ENCODE measurements at places on chromosomes 6 and 20. TPM values are rescaled to one million over a fixed set of nuclear protein-coding genes. Genes with fewer than 3 reads are reported as not detected.
A peak's percentile ranks its signal among the peaks of the same experiment; 100 is the strongest.

GRCh38 chr6:56242346-56242745, 5.0 kb downstream of the COL21A1 start:
- no peak for ATAC-seq

- peak; percentile 44 for ATAC-seq
These were observed 17.9 kb downstream of the RPF2 start for GRCh38 chr6:110999634-111000270.

GRCh38 chr6:106474466-106474865, 113.9 kb downstream of the CRYBG1 start:
- no peak for ATAC-seq

DNA sequence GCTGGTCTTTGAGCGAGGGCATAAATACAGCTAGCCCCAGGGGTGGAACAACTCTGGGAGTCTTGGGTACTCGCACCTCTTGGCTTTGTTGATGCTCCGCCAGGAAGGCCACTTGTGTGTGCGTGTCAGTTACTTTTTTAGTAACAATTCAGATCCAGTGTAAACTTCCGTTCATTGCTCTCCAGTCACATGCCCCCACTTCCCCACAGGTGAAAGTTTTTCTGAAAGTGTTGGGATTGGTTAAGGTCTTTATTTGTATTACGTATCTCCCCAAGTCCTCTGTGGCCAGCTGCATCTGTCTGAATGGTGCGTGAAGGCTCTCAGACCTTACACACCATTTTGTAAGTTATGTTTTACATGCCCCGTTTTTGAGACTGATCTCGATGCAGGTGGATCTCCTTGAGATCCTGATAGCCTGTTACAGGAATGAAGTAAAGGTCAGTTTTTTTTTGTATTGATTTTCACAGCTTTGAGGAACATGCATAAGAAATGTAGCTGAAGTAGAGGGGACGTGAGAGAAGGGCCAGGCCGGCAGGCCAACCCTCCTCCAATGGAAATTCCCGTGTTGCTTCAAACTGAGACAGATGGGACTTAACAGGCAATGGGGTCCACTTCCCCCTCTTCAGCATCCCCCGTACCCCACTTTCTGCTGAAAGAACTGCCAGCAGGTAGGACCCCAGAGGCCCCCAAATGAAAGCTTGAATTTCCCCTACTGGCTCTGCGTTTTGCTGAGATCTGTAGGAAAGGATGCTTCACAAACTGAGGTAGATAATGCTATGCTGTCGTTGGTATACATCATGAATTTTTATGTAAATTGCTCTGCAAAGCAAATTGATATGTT, 19.2 kb downstream of the IRF4 start:
- no peak for ATAC-seq

- ATAC-seq = no peak
These were observed 93.1 kb upstream of the SOX4 start for GRCh38 chr6:21500314-21501020.

DNA sequence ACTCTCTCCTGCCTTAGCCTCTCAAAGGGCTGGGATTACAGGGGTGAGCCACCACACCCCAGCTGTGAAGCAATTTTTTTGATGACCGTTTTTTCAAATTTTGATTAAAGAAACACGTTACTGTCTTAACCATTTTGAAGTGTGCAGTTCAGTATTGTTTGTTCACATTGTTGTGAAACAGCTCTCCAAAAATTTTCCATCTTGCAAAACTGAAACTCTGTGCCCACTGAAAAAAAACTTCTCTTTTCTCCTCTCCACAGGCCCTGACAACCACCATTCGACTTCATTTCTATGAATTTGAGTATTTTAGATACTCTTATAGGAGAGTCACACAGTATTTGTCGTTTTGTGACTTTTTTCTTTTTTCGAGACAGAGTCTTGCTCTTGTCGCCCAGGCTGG, 53.9 kb downstream of the ECT2L start:
- no peak for ATAC-seq

GRCh38 chr20:13341737-13342393, 120.8 kb downstream of the ISM1 start:
- ATAC-seq = no peak

DNA sequence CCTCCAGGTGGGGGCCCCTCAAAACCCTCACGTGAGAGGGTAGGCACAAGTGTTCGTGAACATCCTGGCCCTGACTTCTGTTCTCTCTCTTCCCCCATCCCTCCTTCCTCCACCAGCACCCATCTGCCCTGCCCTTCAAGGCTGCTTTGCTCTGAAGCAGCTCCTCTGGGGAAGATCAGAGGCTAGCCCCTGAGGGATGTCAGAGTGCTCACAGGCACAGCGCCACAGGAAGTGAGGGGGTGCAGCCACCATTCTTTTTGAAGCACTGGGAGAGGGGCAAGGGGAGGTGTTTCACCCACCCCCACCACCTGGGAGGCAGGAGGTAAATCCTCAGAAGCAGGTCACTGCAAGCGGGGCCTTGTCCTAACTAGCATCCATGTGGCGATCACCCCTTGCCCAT, 11.4 kb downstream of the MOCS1 start:
- no peak for ATAC-seq

DNA sequence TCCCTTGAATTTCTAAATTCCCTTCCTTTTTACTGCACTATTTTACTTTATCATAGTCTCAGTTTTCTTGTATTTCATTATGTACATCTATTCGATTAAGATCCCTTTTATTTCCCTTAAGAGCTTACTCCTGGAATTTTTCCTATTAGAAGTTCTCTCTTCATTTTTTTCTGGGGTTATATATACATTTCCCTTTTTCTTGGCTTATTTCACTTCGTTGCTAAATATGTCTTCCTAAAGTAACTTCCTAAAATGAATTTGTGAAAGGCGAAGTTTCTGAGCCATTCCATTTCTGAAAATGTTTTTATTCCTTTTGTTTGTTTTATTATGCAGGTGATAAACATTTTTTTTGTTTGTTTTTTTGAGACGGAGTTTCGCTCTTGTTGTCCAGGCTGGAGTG, 5.9 kb upstream of the CD109 start:
- ATAC-seq = no peak

GRCh38 chr6:139964737-139965136, 590.3 kb upstream of the CITED2 start:
- ATAC-seq = no peak

DNA sequence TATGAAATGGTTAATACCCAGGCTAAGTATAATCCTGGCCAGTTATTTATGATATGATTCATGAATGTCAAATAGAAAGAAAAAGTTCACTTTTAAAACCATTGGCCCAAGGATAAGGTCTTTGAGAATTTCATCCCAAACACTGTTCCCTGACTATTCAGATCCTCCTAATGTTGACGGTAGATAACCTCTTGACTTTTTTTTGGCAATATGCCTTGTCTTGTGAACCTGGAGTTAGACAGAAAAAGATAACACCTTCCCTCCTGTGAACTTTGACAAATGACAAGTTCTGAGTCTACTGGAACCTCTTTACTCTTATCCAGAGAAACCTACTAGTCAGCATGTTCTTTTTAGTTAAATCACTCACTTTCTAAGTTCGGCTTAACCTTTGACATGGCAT, 166.8 kb upstream of the PREP start:
- ATAC-seq = no peak

DNA sequence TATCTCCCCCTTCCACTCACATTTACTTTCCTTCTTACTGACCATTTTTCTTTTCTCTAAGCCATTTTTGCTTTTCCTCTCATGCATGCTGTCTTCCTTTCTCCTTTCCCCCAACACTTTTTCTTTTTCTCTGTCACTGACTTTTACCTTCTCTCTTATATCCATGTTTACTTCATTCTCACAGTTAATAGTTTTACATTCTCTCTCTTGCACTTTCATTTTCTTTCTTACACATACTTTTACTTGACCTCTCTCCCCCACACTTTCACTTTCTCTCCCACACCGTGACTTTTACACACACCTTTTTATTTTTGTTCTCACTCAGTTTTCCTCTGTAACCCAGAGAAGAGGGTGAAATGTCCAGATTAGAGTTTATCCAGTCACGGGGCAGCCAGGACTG, 636.3 kb downstream of the PTPRT start:
- ATAC-seq = no peak

DNA sequence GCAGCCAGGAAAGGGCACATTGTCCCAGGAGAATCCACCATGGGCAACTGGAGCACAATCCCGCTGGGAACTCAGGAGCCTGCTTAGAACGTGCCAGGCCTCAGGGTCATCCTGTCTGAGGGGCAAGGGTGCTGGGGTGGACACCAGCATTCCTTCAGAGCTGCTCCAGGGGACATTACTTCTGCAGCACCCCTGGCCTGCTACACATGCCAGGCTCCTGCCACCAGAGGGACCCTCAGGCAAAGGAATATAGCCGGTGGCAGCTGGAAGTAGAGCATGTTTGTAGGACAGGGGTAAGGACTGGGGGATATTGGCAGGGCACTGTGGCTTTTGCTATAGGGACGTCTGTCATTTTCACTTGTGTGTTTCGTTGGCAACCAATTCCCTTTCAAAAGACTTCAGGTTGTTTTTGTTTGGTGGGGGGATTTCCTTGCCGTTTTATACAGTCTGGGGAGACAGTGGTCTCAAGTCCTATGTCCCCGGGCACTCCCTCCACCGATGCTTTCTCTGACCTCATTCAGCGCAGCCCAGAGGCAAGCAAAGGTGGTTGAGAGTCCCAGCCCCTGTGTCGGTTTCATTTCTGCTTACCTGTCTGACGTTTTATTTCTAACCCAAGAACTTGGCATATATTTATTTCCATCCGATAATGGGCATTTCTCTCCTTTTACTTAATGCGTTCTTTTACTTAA, 130.8 kb downstream of the JPH2 start:
- ATAC-seq = no peak

GRCh38 chr20:24764027-24764793, 184.9 kb upstream of the CST7 start:
- no peak for ATAC-seq

DNA sequence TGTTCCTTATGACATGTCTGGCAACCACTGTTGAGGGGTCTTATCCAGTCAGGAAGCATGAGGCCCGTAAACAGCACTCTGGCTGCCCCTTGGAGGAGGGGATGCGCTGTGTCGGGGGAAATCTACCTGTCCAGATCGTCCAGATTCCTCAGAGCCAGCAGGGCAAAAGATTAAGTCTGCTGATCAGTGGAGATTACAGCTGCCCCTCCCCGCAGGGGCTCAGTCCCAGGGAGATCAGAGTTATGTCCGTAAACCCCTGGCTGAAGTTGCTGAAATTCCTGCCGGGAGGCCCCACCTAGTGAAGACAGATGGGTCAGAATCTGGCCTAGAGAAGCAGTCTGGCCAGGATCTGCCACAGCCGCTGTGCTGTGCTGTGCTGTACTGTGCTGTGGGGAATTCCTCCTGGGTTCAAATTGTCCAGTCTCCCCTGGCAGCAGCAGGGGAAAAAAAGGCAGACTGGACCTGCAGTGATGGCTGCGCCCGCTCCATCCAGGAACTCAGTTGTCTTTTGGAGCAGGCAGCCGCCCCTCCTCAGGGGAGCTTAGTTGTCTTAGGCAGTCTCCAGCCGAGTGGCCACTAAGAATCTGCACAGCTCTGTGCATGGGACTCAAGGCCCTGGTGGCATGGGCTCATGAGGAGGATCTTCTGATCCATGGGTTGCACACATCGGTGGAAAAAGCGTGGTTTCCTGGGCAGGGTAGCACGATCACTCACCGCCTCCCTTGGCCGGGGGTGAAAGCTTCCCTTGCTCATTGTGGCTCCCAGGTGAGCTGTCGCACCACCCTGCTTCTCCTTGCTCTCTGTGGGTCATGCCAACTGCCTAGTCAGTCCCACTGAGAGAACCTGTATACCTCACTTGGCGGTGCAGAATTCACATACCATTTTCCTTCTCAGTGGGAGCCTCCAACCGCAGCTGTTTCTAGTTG, 1368.8 kb upstream of the ADGRB3 start:
- no peak for ATAC-seq

- no peak for ATAC-seq
These were observed 222.4 kb downstream of the DLL1 start for GRCh38 chr6:170068496-170068895.

DNA sequence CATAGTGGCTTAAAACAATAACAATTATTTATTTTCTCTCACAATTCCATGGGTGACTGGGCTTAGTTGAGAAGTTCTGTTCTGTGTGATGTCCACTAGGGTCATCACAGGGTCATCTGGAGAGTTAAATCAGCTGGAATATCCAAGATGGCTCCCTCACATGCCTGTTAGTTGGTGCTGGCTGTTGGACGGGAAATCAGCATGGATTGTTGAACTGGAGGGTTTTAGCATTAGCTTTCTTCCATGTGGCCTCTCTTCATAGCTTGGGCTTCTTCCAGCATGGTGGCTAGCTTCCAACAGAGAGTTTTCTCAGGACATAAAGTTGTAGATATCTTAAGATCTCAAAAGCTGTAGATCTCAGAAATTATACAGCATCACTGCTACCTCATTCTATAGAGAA, 19.6 kb downstream of the MARCKS start:
- no peak for ATAC-seq

DNA sequence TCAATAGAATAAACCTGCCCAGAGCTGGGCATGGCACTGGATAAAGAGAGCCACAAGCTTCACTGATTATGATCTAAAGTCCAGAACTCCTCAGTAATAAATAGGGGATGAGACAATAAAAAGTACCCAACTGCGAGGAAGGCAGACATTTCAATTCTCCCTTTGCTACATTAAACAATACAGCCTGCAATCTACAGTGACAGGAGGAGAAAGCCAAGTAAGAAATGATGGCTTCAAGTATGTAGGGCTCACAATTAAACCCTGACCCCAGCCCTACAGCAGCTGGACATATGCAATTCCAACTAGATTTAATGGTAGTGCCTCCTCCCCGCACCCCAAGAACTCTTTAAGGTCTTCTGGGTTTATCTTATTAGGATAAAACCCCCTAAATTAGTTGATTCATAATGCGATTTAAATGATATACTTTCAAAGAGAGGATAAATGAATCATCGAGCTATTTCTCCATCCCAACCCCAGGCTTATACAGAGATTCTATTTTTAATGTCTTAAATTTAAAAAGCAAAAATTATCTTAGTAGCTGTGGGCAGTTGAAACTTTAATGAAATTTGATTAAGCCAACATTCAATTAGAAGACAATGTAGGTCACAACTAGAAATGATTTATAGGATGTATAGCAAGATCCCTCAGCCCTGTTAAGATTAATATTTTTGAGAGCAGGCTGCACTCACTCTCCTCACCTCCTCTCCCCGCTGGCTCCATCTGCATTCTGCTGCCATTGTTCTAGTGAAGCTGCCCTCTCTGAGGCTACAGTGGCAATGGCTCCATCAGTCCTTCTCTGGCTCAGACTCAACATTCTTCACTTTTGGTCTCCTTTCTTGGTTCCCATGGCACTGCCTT, 57.1 kb downstream of the OGFRL1 start:
- no peak for ATAC-seq

GRCh38 chr6:408148-408547, 16.6 kb downstream of the IRF4 start:
- no peak for ATAC-seq

DNA sequence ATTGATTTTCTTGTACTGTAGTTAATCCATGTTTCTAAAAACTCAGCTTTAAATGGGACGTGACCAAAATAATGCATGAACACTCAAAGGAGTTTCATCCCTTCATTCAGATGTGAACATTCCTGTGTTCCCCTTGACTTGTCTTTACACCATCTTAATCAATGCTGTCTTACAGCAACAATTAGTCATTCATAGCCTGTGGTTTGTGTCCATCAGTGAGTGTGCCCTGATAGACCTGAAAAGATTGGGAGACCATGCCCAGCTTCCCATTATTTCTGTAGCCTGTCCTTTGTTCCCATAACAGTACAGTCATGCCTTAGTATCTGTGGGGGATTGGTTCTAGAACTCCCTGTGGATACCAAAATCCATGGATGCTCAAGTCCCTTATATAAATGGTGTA, 23.9 kb downstream of the NT5E start:
- no peak for ATAC-seq

- ATAC-seq = no peak
These were observed 35.9 kb downstream of the MOXD1 start for GRCh38 chr6:132365281-132365907.

The CFB gene
- total RNA-seq = 36.1 TPM

The TNF gene
- total RNA-seq = 0.24 TPM

The KIF6 gene
- 0.24 TPM for total RNA-seq

The LAMA5 gene
- total RNA-seq = 83.4 TPM

The BTNL2 gene
- total RNA-seq = not detected
